Activated T-cell treated with anti-CD3 and anti-CD28 coated beads, Interleukin-2, amount 50 U/mL, for 48 hours (primary cell): ENCODE measurements at places on chromosomes 6 and 20.

DNA sequence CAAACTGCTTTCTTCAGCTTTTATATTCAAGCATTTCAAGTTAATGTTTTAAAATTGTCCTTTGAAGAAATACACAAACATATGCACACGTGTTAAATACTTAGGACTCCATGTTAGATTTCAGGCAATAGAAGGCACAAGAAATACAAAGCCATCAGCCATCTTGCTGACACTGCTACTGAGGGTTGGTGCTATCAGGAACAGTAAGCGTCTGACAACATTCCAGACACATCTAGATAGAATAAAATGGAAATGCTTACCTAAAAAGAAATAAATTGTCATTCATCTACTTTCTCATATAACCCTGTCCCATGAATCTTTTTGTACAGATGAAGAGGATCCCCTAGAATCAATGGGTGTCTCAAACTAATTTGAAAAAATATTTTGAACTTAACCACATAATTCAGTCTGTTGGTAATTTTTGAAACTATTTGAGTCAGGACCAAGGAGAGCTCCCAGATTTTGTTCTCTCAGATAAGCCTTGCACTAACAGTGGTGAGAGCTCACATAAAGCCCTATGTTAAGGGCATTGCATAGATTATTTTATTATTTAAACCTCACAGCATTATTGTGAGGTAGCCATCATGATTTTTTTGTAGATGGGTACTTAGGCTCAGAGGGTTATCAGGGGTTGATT, 631.1 kb upstream of the POU3F2 start:
- DNase-seq = no peak

- DNase-seq = no peak
Observed at GRCh38 chr6:7389162-7389450, 436 bp downstream of the CAGE1 start.

DNA sequence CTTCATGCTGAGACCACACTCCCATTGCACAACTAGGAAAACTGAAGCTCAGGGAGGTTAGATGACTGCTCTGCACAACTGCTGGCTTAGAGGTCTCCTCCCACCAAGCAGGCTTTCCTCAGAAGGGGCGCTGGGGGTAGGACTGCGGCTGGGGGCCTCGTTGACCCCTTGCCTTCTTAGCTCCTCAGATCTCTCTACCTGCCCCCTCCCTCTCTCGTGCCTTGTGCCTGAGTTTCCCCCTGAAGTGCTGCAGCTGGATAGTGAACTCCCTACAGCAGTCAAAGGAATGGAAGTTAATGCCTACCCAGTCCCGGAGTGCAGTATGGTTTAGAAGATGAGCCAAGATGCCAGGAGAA, 149.8 kb downstream of the GRM4 start:
- no peak for DNase-seq

GRCh38 chr6:25057111-25057905, 121.5 kb upstream of the RIPOR2 start:
- no peak for DNase-seq

GRCh38 chr20:19981031-19981451, 36.1 kb upstream of the NAA20 start:
- no peak for DNase-seq

DNA sequence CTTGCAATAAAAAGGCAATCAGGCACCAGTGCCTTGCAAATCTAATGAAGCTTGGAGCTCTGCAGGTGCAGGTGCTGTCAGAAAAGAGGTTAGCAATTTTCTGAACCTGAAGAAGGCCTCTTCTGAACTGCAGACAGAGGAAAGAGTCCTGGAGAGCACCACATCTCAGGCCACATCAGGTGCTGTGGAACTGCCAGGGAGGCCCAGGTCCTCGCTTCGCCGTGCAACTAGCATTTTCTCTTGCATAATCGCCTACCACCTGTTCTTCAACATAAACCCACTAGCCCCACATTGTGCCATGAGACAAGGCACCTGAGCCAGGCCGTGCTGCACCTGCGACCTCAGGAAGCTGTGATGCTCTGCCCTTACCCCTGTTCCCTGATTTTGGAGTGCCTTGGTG, 187.6 kb downstream of the DTNBP1 start:
- DNase-seq = no peak

- DNase-seq = no peak
Observed at GRCh38 chr6:223136-223535, 69.2 kb upstream of the DUSP22 start.

GRCh38 chr6:105192707-105193465, 13.1 kb upstream of the POPDC3 start:
- no peak for DNase-seq

GRCh38 chr6:24927985-24928745, 7.6 kb downstream of the RIPOR2 start:
- DNase-seq = no peak

DNA sequence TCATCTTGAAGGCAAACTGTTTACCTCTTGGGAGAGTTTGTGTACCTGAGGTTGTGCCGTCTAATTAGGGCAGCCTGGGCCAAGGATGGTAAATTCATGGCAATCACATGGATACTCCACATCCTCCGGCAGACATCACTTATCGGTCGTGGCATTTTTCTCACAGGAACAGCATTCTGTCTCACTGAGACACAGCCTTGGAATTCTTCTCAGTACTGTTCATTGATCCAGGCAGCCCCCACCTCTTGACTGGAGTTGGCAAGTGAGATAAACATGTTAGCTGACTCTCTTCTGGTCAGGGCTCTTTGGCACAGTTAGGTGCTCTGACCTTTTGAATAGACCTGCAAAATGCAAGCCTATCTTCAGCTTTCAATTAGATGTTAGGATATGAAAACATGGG, 511.4 kb upstream of the FLRT3 start:
- DNase-seq = no peak

DNA sequence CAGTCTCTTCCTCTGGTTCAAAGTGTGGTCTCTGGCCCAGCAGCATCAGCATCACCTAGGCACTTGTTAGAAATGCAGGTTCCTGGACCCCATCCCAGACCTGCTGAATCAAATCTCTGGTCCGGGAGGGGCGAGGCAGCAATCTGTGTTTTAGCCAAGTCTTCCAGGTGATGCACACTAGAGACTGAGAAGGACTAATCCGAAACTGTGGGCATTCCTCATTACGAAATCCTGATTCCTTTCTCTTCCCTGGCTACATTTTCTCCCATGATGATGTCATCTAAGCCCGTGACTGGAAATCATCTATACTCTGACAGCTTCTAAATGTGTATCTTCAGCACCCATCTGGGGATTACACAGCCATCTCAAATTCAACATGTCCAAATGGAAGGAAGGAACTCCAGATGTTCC, 39.7 kb upstream of the PRND start:
- no peak for DNase-seq

DNA sequence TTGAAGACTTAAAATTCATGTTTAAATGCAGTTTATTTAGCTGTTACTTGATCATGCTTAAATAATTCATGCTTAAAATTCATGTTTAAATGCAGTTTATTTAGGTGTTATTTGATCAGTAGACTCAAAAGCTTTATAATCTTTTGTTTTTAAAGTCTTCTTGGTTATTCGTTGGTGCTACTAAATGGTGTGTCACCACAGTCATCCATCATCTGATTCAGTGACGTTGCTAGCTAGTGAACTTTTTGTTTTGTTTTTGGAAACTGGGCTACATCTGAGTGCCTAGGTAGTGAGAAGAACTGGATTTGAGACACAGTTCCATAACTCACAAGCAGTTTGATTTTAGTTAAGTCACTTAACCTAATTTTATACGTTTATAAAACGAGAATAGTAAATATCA, 20.9 kb downstream of the SCAF8 start:
- no peak for DNase-seq

GRCh38 chr6:1187293-1188131, 124.4 kb upstream of the FOXQ1 start:
- no peak for DNase-seq

DNA sequence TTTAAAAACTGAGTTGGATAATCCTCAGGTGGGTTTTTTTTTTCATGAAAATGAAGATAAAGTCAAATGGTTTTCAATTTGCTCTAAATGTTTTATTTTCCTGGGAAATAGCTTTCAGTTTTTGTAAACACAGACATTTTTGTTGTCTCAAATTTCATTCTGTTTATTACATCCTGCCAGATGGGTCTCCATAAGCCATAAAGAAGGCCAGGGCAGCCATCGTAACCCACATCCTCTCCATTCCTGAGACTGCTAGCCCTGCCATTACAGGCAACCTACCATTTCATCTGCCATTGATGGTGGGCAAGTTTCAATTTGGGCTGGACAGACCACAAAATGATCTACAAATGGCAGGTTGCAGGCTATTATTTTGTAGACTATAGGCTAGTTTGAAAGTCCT, 60.8 kb downstream of the BTBD3 start:
- no peak for DNase-seq

GRCh38 chr6:167270499-167271311, 20.4 kb upstream of the UNC93A start:
- no peak for DNase-seq

GRCh38 chr20:22954661-22955060, 80.5 kb upstream of the SSTR4 start:
- no peak for DNase-seq

- DNase-seq = no peak
Observed at GRCh38 chr6:164108092-164108491, 693.6 kb downstream of the QKI start.

- no peak for DNase-seq
Observed at GRCh38 chr6:39338397-39338796, 15.9 kb upstream of the KCNK16 start.

- no peak for DNase-seq
Observed at GRCh38 chr6:71393981-71394432, 105.4 kb downstream of the OGFRL1 start.

DNA sequence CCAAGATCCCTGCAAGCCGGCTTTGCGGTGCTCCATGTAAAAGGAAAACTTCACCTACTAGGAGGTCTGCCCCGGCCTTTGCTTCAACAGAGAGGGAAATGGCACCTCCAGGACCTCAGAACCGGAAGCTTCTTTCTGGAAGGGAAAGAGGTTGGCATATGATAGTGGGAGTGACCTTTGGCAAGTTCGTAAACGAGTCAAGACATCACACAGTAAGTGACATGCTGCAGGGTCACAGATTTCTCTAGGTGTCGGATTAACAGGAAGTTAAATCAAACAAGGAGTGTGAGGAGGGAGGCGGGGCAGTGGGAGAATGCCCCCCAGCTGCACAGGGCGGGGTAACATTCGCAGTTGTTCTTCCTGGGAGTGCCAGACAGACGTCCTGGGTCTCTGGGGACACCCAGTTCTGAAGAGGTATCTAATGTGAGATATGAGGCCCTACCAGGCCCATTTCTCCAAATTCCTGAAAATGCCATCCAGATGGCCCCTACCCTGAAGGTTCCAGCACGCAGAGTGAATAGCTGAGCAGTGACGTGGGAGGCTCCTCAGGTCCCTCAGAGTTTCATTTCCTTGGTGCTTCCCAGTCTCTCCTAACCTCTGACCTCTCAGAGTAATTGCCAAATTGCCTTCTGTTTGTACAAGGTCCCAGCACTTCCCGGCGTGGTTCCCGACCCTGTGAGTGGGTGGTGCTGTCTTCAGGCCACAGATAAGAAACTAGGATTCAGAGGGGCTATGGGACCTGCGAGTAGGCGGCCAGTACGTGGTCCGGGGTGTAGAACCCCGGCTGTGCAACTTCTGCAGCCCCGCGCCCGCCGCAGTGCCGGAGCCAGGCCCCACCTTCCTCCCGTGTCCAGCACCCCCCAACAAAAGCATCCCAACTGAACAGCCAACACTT, 1.9 kb downstream of the RRBP1 start:
- no peak for DNase-seq

DNA sequence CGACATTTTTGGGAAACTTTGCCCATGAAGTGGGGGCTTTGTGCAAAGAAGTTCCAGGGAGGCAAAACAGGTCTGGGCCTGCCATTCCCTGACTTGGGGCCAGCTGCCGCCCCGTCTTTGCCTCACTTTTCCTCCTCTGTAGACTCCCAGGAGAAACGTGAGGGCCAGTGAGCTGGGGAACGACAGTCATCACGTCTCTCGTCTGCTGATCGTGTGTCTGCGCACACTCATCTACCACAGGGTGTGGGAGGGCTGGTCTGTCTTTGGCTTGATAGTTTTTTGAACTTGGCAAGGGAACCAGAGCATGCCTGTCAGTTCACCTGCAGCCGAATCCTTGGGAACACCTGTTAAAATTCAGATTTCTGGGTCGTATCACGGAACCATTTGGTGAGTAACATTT, 8.5 kb downstream of the GHRH start:
- no peak for DNase-seq

- no peak for DNase-seq
Observed at GRCh38 chr20:5779071-5779900, 29.1 kb downstream of the SHLD1 start.

GRCh38 chr20:59448196-59448595, 147.8 kb downstream of the EDN3 start:
- no peak for DNase-seq

GRCh38 chr20:677957-678356, 2.4 kb upstream of the SCRT2 start:
- DNase-seq = no peak

GRCh38 chr6:98498866-98499265, 335.5 kb upstream of the POU3F2 start:
- no peak for DNase-seq

DNA sequence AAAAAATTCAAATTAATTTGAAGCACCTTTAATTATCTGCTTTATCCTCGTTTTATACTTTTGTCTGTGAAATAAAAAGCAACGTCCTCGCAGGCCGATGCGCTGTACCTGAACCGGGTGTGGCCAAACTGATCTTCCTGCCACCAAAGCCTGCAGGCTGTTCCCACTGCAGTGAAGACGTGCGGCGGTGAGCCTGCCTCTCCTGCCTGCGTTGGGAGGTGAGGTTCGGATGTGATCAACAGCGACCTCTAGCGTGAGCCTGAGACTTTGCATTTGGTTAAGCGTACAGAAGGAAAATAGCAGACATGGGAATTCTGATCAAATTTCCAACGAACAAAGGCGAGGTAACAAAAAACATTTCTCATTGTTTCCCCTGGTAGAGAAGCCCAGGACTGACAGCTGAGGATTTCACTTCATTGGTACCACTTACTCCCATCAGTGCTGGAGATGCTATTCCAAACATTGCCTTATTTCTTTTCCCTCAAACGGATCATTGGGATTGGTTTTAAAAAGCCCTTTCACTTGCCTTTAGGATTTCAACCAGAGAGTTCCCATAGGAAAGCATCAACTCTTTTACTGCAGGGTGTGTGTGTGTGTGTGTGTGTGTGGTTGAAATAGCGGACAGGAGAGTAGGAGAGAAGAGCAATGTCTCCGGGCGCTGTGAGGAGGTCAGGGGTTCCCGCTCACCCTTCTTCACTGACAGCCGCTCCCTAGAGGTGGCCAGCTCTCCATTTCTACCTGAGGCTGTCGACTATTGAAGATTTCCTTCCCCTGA, 56.6 kb upstream of the CCN6 start:
- DNase-seq = peak; percentile 84

GRCh38 chr6:148857798-148858390, 111.1 kb downstream of the UST start:
- DNase-seq = no peak

- no peak for DNase-seq
Observed at GRCh38 chr6:95805699-95806098, 210.1 kb upstream of the FUT9 start.

GRCh38 chr20:380763-381580, 412 bp downstream of the TRIB3 start:
- peak; percentile 80 for DNase-seq

GRCh38 chr6:116316772-116317467, 37.2 kb upstream of the TSPYL1 start:
- no peak for DNase-seq
